ENCODE measurements at places on chromosomes 2 and 18.

GRCh38 chr2:219230059-219230540 lies 494 bp downstream of the ANKZF1 start:
- DNase-seq: no peak

DNA sequence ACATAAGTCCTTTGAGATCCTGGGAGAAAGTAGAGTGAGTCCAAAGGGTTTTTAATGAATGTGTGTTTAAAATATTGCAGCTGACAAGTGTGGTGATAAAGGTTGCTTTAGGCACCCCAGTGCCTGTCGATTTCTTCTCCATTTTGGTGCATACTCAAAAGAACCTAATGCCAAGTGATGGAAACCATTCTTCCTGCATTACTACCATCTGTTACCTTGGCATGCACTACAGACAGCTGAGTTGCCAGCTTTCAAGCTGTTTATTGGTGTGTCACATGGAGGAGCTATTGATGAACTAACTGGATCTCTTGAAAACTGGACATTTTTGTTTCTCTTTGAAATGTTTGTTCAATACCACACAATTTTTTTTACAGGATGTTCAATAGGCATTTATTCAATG lies 350.0 kb downstream of the AKAIN1 start:
- no peak for DNase-seq

GRCh38 chr2:60531701-60532133 lies 21.7 kb downstream of the BCL11A start:
- no peak for DNase-seq

GRCh38 chr2:39685126-39685525 lies 19.4 kb downstream of the TMEM178A start:
- DNase-seq: no peak

- no peak for DNase-seq
Observed at GRCh38 chr2:121343191-121343590, 58.2 kb upstream of the TFCP2L1 start.

DNA sequence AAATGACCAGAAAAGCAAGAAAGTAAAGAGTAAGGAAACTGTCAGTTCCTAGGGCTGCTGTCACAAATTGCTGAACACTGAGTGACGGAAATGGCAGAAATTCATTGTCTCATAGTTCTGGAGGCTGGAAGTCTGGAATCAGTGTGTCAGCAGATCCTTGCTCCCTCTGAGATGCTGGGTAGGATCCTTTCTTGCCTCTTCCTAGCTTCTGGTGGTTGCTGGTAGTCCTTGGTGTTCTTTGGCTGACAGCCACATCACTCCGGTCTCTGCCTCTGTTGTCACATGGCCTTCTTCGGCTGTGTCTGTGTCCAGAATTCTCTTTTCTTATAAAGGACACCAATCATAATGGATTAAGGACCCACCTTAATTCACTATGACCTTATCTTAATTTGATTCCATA lies 21.9 kb downstream of the PLEKHB2 start:
- no peak for DNase-seq

- no peak for DNase-seq
Observed at GRCh38 chr2:8141079-8141707, 540.7 kb upstream of the ID2 start.

DNA sequence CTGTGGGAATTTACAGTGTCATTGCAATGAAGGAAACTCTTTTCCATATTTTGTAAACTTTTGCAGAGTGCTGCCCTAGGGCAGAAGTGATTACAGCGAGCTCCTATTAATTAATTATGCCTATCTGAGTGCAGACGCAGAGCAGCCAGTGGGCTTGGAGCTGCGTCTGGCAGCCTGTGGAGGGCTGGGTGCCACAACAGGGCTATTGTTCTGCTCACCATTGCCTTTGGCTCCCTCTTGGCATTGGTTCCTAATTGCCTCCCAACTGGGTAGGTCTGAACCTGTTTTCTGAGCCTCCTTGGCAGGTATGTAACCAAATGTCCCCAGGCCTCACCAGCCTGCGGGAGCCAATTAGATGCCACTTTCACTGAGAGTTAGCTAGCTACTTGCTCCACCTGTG lies 25.6 kb upstream of the ITGB6 start:
- DNase-seq: no peak

GRCh38 chr2:70124983-70125480 lies 37.8 kb downstream of the PCBP1 start:
- no peak for DNase-seq

DNA sequence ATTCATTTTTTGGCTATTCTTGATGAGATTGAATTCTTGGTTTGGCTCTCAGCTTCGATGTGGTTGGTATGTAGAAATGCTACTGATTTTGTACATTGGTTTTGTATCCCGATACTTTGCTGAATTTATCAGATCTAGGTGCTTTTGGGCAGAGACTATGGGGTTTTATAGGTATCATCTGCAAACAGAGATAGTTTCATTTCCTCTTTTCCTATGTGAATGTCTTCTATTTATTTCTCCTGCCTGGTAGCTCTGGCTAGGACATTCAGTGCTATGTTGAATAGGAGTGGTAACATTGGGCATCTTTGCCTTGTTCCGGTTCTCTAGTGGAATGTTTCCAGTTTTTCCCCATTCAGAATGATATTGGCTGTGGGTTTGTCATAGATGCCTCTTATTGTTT lies 5.5 kb upstream of the TACR1 start:
- DNase-seq: no peak

DNA sequence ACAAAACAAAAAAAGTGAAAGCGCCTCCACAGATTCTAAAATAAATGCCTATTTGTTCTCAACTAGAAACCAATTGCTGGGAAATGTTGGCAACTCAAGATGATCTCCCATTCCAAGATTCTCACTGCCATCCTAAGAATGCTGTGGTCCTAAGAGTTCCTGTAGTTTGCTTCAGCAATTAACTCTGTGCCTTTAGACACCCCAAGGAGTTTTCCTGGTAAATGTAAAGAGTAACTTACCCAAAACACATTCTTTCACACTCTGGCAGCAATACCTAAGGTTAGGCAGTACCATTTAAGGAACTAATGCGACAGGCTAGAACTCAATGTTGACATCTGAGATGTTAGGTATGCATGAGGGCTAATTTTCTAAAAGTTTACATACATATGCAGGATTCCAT lies 58.8 kb upstream of the TANK start:
- no peak for DNase-seq

DNA sequence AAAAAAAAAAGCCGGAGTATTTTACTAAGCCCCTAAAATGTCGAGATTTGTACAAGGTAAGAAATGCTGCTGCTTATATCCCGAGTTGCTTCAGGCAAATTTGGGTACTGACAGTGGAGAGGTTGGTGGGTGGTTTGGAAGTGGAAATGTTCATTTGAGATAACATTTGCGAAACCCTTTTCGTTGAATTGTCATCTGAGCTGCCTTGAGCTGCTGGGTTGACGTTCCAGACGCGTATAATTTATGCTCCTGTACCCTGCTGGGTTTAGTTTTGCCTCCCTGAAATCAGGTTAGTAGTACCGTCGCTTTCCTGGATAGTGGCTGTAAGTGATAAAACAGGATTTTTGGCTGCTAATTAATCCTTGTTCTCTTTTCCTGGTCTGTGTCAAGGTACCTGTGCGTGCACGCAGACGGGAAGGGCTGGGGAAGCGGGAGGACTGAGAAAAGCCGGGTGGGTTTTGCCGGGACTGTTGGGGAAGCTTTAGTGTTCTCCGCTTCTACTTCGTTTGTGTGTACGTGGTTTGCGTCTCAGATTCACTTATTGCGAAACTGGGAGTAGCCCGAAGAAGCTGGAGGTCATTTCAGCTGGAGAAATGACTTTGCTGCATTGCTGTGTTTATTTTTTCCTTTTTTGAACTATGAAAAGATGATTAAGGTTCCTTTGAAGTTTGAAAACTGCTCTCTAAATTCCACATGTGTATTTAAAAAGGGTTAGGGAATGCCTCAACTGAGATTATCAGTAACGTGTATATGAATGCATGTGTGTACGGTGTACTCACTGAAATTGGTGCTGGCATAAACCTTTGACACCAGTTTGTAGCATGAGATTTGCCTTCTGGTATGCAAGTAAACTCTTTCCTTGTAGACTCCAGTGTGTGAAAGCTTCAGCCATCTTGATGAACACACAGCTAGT lies 709 bp downstream of the UGP2 start:
- no peak for DNase-seq

DNA sequence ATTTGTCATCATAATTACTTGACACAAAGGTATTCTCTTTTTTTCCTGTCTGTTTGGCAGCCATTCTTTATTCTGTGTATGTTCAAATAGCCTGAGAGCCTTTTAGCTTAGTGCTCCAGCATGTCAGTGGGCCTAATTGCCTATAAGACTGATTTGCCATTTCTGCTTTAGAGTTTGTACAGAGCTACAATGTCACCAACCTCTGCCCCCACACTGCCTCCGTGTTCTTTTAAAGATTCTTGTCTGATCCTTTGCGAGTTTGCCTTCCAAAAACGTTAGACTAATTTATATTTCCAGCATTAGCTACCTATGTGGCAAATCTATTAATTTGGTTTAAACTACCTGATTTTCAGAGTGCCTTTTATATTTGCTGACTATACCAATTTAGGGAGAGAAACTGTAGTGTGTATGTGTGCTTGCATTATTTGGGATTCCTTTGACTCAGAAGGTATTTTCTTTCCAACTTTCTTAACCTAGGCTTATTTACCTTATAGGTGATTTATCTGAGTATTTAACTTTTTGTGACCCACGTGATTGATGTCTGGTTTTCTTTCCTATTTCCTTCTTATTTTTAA lies 70.8 kb downstream of the FAM117B start:
- DNase-seq: no peak

DNA sequence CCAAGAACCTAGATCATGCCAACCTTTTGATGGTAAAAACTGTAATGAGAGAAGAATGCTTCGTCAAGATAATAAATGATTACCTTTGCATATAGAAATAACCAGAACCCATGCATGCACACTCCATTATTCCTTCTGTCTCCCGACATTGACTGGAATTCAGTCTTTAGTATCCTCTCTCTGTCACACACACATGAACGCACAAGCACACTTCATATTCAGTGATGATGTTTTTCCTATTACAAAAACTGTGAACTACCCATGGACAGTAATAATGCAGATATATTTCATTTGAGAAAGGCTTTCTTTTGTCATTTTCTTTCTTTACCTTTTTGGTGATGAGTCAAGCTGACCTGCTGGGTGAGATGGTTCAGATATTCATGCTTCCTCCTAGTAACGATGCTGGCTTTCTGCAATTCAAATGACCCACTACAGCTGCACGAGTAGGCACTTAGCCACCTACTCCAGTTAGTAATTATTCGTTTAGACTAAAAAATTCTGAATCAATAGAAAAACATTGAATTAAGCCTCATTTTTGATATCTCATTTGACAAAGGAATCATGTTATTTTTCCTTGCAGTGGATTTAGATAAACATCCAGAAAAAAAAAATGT lies 382.2 kb downstream of the TGIF1 start:
- DNase-seq: no peak

- no peak for DNase-seq
Observed at GRCh38 chr2:140998017-140998416, 1132.8 kb downstream of the LRP1B start.

DNA sequence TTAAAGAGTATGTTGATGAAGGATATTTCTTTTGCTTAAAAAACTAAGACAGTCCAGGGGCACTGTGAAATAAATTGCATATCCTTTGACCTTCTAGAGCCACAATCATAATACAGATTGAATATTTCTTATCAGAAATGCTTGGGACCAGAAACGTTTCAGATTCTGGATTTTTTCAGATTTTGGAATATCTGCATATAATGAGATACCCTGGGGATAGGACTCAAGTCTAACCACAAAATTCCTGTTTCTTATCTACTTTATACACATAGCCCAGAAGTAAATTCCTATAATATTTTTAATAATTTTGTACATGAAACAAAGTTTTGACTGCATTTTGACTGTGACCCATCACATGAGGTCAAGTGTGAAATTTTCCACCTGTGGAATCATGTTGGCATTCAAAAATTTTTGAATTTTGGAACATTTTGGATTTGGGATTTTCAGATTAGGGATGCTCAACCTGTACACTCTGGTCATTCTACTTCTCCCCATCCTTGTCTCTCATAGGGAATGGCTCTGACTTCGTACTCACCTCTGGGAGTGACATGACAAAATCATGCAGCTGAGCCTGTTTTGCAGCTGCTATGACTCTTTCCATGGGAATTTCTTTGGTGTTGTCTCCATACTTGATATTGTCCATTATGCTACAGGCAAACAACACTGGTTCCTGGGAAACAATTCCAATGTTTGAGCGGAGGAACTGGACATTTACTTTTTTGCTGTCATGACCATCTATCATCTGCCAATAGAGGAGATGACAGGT lies 25.7 kb downstream of the G6PC2 start:
- DNase-seq: no peak

DNA sequence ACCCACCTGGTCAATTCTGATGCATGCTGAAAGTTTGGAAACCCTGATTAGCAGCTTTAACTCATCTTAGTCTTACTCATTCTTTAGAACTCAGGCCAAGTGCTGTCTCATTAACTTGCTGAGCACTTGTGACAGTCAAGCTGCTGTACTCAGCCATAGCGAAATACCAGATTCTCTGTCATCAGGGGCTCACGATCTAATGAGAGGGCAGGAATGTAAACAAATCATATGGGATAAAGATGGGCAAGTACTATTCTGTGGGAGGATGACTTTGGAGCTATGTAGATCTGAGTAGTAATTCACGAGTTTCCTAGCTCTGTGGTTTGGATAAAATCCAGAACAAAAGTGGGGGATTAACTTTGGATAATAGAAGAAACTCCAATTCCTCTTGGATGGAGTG lies 376.6 kb downstream of the HRH4 start:
- no peak for DNase-seq

DNA sequence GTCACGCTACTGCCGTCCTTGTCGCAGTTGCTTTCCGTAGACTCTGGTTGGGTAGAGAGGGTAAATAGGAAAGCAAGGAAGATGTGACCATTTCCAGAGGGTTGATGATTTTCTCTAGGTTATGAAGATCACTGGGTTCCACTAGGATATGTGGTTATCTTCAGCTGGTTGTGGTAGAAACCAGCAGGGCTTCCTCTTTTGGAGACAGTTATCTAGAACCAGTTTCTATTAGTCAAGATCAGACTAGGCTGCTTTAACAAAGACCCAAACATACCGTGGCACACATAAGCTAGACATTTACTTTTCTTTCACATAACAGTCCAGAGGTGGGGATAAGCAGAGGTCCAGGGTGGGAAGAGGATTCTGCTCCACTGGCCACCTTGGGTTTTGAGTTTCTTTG lies 59.6 kb downstream of the FASTKD2 start:
- DNase-seq: no peak

DNA sequence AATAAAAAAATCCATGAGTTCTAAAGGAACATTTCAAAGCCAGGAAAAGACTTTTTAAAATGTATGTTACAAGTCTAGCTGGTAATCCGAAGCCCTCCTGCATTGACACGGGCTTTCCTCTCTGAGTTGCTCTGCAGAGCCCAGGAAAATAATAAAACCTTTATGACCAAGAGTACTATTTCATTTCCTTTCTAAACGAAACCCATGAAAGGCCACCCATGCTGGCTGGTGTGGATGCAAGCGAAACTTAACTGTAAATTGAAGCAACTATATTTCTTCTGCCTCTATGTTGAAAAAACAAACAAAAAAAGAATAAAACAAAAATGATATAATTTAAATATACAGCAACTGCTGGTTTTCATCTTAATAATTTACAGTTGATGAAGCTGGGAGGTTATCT lies 41.3 kb upstream of the ZNF532 start:
- no peak for DNase-seq
